Right lung (tissue), 10 donors: ENCODE measurements at places on chromosomes 5 and 9. TPM values are rescaled to one million over a fixed set of nuclear protein-coding genes. Genes with fewer than 3 reads are reported as not detected.

GRCh38 chr9:132791699-132792240, 86.3 kb downstream of the AK8 start:
- DNase-seq: no peak

DNA sequence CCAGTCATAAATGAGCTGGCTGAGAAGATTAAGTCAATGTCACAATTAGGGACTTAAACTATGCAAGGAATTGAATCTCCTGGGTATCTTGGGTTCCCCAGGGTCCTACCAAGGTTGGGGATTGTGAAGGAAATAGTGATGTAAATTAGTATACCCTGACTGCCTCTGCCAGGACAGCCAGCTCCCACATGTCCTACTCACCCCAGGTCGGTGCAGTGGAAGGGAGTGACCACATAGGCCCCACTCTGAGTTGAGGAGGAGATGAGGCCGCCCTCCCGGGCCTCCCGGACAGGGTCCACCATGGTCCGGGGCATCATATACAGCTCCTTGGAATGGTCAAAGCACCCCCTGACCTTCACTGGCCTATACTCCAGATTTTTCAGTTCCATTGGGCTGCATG, 2.7 kb downstream of the SURF1 start:
- DNase-seq: no peak

DNA sequence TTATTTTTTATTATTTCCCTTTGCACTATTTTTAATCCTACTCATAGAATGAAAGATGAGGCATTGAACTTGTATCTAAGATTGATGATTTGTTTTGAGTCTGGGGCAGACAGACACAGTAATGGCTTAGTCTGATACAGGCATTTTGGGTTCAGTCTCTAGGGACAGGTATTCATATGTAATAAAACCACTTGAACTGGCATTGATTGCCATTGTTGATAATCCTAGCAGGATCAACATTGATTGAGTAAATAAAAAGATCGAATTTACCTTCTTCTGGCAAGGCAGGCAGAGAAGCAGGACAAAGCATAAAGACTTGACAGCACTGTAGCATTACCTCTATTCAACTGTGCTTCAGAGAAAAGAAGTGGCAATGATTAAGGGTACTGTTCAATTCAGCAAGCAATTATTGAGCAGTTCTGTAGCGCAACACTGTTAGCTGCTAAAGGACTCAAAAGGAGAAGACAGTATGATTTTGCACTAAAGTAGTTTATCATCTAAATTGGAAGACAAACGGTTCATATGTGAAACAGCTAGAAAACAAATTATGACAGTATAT, 144.4 kb downstream of the COMMD10 start:
- no peak for DNase-seq

DNA sequence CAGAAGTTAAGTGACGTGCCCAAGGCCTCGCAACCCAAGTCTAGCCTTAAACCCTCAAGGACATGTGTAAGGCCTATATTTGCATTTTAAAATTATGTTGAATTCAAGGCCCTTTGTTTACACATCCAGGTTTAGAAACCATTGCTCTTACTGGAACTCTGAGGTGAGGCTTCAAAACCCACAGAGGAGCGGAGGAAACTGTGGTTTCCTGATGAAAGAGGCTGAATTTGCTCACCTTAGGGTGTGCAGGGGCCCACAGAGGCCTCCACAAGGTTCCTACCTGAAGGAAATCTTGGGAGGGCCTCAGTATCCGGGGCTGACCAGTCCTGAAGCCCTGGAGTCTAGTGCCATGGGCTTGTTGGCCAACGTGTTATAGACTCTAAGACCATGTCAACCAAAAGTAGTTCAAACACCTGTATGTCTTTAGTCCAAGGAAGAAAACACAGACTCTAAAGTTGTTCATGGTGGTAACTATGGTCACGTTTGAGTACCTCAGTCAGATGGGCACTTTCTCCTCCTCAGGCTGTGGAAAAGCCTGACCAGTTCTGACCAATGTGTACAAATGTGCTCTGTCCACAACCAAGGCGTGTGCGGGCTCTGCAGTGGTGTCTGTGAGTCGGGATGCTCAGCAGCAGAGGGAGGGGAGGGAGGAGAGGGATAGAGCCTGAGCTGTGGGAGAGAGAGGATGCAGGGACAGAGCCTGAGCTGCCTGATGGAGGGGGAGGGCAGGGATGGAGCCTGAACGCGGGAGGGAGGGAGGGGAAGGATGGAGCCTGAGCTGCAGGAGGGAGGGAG, 124.6 kb upstream of the ERCC6L2 start:
- no peak for DNase-seq

- DNase-seq: no peak
These were observed 60.3 kb upstream of the EPB41L4A start for GRCh38 chr5:112479418-112479817.

DNA sequence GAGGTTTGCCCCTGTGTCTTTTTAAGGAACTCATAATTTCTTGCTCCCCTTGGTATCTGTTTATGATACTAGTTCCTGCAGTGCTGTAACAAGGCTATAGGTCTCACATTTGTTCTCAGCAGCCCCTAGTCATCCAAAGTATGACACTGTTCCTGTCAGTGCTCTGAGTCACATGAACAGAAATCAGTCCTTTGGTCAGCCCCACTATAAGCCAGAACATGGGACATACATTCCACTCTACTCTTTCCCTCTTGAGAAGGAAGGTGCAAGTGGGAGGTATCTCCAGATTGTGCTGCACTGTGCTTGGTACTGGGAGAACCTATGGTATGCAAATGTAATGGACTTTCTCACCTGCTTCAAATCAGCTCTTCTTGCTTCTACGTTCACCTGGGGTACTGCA, 87.0 kb downstream of the IARS1 start:
- DNase-seq: no peak

DNA sequence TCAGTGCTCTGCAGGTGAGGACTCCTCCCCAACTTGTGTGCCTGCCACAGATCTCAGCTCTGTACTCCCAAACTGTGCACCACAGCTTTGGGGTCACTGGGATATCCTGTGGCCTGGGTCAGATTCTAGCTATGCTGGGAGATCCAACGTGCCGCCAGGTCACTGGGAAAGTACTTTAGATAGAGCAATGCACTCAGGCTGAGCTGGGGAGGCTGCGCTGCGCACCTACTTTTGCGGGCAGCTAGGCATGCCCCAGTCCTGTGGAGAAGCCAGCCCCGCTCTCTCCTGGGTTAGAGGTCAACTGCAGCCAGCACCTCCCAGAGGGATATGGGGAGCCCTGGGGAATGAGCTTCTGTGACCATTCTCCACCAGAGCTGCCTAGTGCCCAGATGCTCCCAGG, 552.1 kb upstream of the CDH9 start:
- DNase-seq: no peak

DNA sequence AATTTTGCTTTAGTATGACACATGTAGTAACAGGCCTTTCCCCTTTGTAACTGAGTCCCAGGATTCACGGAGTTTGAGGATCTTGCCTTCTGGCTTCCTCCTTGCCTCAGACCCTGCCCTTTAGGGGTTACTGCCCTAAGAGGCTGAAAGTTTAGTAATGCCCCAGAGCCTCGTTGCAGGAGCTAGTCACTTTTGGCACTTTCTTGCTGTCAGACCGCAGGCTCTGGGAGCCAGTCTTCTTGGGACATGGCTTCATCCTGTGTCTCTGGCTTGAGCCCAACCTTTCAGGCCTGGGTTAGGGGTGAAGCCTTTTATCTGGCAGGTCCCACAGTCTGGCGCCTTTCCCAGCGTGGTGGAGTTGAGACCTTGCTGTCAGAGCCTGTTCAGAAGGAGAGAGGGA, 185.6 kb upstream of the DMRT1 start:
- DNase-seq: no peak

DNA sequence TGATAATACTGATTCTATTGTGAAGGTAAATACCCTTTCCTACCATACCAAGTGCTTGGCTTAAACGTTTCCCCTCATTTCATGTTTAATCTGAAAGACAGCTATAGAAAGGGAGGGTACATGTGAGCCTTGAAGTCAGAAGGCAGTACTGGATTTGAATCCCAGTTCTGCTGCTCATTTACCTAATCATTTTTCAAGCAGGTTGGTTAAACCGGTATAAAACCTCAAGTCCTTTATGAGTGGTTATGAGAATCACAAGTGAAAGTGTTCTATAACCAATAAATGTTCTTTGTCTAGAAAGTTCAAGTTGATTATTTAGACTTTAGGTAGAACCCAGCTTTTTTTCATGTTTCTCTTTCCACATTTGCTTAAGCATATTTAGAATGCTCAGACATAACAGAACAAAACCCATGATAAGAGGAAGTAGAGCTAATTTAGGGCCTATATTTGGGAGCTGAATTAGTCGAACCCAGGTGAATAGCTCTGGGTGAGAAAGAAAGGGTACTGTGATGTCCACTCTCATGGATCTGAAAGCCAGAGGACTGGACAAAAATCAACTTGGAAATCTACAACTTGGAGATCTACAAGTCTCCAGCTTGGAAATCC, 29.7 kb upstream of the F2RL2 start:
- DNase-seq: no peak

DNA sequence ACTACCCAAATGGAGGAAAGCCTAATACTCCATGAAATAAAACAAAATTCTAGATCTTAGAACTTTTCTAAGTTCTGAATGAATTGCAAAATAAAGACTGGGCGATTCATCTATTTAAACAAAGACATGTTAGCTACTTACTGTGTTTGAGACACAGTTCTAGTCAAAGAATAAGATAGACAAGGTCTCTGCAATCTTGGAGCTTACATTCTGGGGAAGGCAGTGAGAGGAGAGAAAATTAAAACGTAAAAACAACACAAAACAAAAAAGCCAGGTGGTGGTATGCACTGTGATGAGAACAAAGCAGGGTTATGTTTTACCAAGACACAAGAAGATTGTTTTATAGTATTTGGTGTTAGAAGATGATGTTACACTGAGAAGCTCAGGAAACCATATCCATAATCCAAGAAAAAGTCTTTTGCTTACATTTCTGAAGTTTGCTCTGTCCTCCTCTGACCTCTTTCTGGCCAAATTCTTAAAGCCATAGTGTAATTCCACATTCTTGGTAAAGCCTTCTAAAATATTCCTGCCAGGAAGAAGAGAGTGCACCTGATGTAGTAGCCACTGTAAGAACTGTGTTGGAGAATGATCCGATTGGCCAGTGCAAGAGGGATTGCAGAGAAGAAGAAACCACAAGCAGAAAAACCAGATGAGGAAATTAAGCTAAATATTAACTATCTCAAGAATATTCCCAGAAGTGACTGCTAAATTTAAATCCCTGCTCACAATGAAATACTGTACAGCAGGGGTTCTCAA, 218.4 kb downstream of the PCSK1 start:
- DNase-seq: no peak

DNA sequence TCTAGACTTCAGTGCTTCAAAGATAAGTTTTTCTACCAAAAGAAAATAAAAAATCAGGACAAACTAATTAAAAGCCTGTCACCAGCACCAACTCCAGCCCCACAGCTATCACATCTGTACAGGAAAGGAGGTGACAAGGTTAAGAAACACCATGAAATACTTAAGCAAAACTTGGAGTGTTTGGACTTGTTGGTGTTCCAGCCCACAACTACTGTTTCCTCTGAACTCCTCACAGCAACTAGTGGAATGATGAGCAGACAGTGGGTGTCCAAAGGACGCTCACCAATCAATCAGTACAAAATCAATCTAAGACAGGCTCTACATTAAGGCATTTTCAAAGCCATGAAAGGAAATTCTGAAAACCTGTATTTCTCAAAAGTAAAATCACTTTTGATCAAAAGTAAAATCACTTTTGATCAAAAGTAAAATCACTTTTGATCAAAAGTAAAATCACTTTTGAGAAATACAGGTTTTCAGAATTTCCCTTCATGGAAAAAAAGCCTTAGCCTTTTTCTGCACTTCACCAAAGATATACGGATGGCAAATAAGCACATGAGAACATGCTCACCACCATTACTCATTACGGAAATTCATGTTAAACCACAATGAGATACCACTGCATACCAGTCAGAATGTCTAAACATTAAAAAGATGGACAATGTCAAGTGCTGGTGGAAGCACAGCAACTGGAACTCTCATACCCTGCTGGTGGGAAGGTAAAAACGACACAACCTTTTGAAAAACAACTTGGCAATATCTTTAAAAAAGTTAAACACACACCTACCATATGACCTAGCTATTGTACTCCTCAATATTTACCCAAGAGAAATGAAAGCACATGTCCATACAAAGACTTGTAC, 79.7 kb downstream of the MED27 start:
- no peak for DNase-seq

- DNase-seq: no peak
These were observed 92.1 kb downstream of the UBAP2 start for GRCh38 chr9:33956544-33956943.

- DNase-seq: no peak
These were observed 188.2 kb downstream of the PAX5 start for GRCh38 chr9:36845844-36846243.

The FOXD1 gene
- 0.13 TPM for polyA plus RNA-seq

The LOX gene
- 34.2 TPM for polyA plus RNA-seq

The RALGDS gene
- 47.0 TPM for polyA plus RNA-seq

The C9 gene
- polyA plus RNA-seq: not detected
